Caudate nucleus (tissue), 63 donors: ENCODE measurements at places on chromosomes 3 and 15.
A peak's percentile ranks its signal among the peaks of the same experiment; 100 is the strongest.

DNA sequence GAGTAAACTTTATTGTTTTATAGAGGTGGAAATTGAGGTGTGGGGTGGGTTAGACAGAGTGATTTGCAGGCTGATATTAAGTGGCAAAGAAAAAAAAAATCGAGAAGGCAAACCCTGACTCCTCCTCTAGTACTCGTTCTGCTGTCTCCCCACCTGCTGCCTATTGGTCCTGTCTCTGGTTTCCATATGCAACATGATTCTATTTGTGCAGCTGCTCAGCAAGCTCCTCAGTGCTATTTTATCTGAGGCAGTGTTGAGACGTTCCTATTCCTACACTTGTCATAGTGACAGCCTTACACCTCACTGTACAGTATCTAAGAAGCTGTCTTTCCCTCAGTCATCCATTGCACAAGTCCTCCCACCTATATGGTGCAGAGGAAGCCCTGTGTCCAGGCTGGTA, 45.1 kb downstream of the RSL24D1 start:
- DNase-seq = no peak

GRCh38 chr15:100457201-100457600, 71.5 kb downstream of the CERS3 start:
- DNase-seq = no peak

DNA sequence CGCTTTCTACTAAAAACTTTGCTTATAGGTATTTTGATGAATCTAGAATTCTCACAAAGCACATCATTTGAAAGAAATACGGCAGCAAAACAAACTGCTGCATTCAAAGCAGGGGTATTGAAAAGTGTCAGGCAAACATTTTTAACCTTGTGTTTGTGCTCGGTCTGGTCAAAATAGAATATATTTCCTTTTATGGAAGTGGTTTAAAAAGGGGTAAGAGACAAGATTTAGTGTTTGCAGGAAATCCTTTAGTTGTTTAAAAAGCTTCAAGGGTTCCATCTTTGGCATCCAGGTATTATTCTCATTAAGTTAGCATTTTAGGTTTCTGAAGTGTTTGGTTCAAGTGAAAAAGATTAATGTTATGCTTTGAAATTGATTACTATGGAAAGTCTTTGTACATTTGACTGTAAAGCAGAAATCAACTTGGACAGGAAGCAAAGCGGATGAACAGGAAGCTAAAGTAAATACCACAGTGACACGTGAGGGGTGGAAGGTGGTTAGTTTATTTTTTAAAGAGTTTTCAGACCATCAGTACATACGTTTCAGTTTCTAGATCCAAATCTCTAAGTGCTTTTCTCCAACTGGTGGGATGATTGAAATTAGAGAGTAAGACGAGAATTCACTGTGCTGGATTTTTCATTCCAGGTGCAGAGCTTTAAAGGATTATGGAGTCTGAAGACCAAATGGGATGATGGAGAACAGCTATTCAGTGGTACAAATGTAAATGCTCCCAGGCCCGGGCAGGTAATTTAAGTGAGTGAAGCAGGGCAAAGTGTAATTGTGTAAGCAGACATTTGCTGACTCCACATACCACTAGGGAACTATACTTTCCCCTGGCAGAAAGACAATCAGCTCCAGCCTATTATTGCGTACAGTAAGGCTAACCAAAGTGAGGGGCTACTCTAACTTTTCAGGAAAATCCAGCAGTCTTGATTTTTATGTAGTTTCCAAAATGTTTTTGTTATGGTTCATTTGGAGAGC, 341.8 kb upstream of the TBL1XR1 start:
- DNase-seq = no peak

DNA sequence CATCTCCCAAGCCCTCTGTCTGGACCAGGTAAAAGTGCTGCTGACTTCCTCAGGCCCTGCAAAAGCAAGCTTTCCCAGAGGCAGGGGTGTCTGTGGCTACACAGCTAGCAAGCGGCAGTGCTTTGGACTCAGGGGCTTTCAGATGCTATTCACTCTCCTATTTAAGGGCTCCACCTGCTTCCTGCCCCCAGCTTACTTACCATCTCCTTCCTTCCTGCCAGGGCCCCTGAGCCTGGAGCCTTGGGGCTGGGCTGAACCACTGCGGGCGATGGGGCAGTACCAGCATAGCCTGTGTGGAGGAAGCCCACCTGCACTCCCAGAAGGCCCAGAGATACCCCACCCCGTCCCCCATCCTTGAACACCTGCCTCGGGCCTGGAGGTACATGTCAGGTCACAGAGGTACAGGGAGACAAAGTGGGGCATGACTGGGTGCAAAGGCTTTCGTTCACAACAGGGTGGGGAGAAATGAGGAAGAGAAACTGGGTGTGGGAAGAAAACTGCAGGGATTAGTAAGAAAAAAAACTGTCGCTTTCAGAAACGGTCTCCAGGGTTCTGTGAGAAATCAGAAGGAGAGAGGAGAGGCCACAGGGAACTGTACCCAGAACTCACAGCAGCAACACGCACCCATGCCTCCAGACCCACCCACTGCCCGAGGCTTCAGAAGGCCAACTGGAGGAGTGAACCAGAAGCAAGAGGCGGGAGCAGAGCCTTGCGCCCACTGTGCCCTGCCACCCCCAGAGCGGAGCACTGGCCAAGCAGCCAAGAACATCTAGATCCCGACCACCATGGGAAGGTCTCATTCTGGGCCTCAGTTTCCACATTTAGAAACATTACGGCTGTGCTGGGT, 49.5 kb downstream of the CCDC12 start:
- no peak for DNase-seq

DNA sequence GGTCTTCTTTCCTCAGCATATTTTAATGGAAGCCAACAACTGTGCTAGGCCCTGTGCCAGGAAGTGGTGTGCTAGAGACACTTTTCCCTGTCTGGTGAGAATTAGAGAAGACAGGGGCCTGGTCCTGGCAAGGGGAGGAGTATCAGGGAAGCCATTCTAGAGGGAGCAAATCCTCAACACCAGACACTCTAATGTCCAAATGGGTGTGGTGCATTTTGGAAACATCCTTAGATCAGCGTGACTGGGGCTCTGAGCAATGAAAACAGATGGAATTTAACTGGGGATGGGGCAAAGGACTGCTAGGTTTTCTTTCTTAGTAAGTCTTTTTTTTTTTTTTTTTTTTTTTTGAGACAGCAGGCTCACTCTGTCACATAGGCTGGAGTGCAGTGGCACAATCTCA, 7.7 kb upstream of the VPS18 start:
- DNase-seq = no peak

DNA sequence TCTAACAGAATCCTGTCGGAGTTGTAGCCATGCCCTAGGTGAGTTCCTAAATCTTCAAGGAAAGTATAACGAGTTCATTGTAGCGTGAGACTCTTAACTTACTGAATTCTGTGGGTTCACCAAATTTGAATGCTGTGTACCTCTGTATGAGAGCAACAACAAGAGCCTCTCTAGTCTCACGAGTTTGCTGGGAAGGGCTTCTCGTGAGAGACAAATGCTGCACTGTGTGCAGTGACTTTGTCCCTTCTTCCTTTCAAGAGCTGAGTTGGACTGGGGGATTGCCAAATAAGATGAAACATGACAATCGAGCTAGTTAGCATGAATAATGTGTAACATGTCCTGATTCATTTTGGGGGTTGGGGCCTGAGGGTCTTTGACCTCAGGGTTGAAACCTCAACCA, 32.2 kb downstream of the KAT2B start:
- DNase-seq = peak; percentile 26

GRCh38 chr15:64634027-64634426, 141.4 kb downstream of the RBPMS2 start:
- DNase-seq = no peak

GRCh38 chr3:135929670-135930069, 35.9 kb upstream of the PPP2R3A start:
- DNase-seq = no peak

DNA sequence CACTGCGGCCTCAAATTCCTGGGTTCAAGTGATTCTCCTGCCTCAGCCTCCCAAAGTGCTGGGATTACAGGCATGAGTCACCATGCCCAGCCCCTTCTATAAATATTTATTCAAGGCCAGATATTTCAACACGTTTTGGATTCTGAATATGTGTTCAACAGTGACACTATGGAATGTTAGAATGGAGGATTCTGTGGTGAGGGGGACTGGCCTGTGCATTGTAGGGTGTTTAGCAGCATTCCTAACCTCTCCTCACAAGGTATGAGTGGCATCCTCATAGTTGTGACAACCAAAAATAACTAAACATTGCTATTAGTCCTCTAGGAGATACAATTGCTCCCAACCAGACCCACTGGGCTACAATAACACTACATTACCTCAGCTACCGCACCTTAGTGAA, 104.0 kb upstream of the ATP10A start:
- DNase-seq = no peak

GRCh38 chr3:150877303-150877702, 27.9 kb downstream of the MINDY4B start:
- no peak for DNase-seq

DNA sequence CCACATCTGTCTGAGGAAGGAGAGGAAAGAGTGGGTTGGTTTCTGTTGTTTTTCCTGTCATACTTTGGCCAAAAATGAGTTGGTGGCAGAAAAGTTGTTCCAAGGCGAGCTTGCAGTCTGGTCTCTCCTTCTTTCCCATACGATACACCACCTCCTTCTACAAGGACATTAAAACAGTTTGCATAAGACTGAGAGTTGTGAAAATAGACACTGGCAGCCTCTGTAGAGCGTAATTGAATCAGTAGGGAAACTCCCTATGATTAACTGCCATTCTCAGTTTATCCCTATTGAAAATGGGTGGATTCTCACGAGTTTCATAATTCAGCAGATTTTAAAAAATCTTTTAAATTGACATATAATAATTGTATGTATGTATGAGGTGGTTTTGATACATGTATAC, 3.7 kb upstream of the LSG1 start:
- DNase-seq = no peak

DNA sequence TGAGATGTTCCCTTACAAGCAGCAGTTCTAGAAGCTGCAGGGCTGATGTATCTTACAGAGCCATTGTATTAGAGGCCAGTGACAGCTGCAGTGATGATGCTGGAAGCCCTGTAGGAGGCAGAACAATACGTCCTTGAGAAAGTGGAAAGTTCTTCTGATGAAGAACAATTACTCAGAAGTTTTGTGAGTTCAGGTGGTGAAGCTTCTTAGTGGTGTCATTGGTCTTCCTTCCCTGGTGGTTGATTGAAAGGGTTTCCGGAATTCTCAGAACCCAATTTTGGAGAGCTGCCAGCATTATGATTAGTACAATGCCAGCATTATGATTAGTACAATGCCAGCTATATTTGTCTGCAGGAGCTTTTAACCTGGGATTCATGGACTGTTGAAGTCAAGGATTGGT, 356.4 kb downstream of the MFSD1 start:
- no peak for DNase-seq

DNA sequence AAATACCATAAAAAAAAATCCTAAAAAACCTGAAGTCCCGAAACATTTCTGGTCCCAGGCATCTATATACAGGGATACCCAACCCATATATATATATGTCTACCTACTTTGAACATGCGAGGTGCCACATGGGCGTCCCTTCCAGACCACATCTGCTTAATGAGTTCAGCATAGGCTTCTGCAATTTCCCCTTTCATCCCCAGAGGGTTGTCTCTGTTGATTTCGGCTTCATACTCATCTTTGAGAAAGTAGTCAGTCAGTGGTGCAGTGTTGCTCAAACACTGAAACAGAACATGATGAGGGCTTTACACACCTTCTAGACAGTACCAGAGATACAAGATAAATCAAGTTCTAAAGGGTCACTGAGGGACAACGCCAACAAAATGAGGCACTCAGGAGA, 28.6 kb upstream of the C3orf62 start:
- no peak for DNase-seq

- DNase-seq = no peak
Measured at GRCh38 chr3:134660046-134660441, 9.2 kb upstream of the KY start.
